ENCODE measurements at places on chromosomes 6 and 20.
A peak's percentile ranks its signal among the peaks of the same experiment; 100 is the strongest.

GRCh38 chr20:60035-60918 is 27.2 kb upstream of the DEFB125 start:
- DNase-seq, result no peak

DNA sequence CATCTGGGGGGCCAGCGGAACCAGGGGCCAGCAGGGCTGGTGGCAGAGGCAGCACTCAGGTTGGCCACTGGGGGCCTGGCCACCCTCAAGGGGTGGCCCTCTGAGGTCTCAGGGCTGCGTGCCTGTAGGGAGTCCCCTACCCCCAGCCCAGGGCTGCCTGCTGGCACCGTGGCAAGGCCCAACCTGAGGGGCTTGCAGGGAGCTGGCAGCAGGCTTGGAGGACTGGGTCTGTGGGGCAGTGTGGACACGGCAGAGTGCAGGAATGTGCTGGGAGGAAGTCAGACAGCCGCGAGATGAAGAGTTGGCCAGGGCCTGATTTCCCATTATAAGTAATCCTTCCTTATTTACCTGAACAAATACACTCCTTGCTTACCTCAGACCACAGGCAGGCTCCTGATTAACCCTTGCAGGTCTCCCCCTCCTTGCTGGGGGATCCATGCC is at the start of gene SPDEF:
Gene SPDEF, minus strand, starts transcription at position 299 of the 441 bp plus-strand sequence. CDS start 11,874 bp downstream, outside the sequence.
- DNase-seq, result no peak

- no peak for DNase-seq
Observed at GRCh38 chr6:116463301-116463700, 2.1 kb downstream of the CALHM6 start.

DNA sequence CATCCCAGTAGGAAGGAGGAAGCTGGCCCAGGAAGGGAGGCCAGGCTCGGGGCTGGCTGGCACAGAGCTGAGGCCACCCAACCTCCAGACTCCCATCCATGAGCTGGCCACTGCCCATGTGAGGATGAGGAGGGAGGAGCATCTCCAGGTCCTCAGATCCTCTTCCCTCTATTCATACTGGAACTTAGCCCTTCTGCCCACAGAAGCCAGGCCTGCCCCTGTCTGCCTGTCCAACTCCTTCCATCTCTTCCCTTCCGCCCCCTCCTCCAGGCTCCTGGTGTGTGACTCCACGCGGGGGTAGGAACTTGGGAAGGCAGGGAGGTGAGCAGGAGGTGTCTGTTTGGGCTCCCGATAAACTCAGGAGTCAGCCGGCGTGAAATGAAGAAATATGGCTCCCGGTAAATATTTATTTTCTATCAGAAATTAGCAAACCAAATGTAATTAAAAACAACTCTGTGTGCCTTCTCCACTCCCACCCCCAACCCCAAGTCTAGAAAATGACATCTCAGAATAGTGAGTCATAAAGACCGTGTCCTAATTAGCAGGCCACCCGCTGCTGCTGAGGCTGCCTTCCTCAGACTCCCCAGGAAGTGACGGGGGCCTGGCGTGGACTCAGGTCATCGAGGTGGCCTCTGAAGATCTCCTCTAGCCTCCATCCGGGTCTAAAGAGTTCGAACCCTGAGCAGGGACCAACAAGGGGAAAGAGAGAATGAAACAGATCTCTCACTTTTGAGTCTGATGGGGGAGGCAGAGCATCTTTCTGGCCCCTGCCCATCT is 81.9 kb downstream of the MDGA1 start:
- peak; percentile 20 for DNase-seq

DNA sequence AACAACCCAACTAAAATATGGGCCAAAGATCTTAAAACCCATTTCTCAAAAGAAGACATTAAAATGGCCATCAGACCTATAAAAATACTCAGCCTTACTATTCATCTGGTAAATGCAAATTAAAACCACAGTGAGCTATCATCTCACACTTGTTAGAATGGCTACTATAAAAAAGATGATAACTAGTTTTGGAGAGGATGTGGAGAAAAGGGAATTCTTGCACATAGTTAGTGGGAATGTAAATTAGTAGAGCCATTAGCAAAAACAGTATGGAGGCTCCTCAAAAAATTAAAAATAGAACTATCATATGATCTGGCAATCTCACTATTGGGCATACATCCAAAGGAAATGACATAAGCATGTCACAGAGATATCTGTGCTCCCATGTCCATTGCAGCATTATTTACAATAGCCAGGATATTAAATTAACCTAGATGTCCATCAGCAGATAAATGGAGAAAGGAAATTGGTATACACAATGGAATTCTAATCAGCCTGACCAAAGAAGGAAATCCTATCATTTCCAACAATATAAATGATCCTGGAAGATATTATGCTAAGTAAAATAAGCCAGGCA is 2.9 kb downstream of the SIRPB1 start:
- no peak for DNase-seq

DNA sequence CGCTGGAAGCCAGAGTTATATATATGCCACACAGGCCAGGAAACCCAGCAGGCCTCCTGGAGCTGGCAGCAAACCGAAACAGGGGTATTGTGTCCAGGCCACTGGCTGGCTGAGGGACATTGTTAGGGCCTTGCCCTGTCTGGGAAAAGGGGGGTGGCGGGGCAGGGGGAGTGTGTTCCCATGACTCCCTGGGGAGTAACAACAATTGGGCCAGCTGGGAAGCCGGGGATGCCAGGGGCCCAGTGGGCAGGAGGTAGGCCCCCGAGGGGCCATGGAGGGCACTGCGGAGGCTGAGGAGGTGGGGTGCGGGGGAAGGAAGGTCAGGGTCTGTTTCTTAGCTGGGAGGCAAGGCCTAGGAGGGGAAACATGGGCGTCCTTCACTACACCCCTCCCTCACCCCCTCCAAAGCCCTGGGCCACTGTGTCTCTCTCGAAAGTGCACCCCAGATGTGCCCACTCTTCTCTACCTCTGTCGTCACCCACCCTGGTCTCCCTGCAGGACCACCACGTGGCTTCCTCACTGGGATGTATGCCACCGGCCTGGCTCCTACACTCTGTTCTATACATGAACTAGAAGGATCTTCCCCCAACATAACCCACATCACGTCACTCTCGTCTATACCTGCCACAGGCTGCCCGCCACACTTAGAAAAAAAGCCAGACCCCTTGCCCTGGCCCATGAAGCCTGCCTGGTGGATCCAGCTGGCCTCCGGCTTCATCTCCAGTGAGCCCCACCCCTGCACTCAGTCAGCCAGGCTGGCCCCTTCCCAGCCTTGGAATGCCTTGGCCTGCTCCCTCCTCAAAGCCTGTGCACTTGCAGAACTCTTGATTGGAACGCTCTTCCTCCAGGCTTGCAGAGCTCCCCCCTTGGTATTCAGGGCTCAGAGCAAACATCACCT is 7.8 kb upstream of the E2F1 start:
- DNase-seq, result no peak

GRCh38 chr6:21556511-21556910 is 37.0 kb upstream of the SOX4 start:
- DNase-seq, result no peak

GRCh38 chr6:87494761-87495422 is 22.1 kb downstream of the SLC35A1 start:
- no peak for DNase-seq

- DNase-seq, result no peak
Observed at GRCh38 chr6:109048670-109049415, 45.8 kb downstream of the SESN1 start.

DNA sequence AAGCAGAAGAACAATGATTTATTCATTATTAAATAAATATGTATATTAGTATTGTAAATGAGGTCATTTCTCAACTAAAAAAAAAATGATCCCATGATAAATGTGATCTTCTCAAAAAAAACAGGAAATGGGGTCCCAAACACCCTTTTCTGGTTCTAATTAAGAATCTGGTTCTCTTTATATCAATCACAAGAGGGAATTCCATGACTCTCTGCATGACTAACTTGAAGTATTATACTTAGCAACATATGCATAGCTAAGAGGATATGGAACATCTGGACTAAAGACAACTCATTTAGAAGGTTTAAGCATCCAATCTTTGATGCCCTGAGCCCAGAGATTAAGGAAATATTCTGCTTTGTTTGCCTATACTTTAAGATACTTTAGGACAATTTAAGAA is 89.7 kb upstream of the EMILIN3 start:
- DNase-seq, result no peak

- DNase-seq, result no peak
Observed at GRCh38 chr6:31966997-31967925, 4.7 kb downstream of the DXO start.

DNA sequence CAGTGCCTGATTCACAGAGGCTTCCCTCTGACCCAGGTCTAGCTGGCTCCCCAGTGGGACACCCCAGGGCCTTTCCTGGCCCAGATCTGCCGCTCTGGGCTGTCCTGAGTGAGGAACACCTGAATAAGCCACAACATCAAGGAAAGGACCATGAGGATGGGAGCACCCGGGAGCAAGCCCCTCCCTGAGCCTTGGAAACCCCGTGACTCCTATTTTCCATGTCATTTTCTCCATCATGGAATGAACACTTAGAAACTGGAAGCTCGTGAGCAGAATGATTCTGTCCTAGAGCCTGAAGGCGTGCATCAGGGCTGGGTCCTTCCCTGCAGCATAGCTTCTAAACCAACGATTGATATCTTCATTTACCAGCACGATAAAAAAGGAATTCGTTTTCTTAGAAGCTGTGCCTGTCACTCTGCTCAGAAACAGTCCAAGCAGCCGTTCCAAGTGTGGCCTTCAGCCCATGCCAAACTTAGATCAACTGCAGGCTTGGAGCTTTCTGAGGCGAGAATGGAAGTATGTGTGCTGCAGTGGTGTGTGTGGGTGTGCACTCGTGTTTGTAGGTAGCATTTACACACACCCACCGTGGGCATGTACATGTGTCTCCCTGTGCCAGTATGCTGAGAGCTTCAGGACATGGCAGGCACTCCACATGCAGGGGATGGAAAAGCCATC is 83.2 kb upstream of the FOXC1 start:
- DNase-seq, result no peak

DNA sequence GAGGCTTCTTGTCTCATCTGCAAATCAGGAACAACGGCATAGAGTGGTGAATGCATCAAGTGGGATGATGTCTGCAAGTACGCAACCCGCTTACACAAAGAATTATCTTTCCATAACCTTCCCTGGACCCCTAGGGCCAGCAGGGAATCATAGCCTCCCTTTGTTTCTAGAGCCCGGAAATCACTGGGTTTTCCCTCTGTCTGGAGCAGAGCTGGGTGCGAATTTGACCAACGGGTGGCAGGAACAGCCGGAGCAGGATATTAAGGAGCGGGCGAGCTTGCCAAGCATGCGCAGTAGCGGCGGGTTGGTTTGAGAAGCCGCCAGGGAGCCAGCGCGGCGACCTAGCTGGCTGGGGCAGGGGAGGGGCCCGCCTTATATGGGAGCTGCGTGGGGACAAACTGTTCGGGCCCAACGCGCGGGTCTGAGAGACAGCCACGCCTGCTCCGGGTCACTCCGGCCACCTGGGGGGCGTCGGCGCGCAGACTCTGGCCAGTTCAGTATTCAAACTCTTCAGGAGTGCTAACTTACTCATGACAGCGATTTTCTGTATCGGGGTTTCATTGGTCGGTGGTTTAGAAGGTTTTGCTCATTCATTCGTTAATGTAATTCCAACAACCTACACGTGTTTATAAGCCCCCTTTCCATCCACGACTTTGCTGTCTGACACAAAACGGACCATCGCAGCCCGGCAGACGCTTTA is 1.6 kb upstream of the KIF16B start:
- DNase-seq, result peak; percentile 77

DNA sequence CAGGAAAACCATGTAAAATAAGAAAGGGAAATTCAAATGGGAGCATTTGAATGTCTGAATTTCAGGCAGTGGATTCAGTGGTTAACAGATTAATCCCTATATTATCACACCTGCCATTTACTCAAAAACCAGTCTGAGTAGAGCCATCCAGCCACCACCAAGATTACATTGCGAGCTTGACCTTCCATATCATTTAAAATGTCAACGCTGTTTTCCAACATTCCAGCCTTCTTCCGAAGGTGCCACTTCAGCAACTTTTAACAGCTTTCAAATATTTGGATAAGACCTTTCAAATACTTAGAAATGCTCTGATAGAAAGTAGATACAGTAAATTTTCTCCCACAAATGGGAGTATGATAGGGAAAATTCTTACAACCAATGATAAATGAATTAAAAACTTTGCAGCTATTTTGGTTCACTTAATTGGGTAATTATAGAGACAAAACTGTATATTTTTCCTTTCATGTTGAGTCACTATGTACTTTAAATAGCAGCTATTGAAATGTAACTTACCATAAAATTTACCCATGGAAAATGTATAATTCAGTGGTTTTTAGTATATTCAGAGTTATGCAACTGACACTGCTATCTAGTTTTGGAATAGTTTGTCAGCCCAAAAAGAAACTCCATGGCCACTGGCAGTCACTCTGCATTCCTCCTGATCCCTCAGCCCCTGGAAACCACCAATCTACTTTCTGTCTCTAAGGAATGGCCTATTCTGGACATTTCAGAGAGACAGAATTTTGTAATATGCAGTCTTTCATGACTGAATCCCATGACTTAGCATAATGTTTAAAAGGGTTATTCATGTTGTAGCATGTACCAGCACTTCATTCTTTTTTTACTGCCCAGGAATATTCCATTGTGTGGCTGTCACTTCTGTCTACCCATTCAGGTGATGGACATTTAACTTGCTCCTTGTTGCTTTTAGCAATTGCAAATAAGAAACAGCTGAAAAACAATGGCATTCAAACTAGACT is 21.5 kb downstream of the EZR start:
- peak; percentile 76 for DNase-seq

DNA sequence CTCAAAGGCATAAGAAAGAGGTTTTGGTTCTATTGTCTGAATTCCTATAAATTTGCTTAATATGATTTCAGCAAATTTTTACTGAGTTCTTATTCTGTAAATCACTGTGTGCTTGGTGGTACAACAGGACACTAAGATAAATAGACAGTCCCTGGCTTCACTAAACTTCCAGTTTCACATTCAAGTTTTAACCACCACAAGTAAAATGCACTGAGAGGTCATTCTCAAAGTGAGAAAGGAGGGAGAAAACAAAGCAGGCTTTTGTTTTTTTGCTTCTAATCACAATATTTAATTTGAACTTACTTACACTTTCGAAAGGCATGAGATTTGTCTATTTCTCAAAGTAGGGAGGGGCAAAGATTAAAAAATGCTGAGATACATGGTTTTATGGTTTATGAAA is 445.7 kb downstream of the CDC5L start:
- no peak for DNase-seq

DNA sequence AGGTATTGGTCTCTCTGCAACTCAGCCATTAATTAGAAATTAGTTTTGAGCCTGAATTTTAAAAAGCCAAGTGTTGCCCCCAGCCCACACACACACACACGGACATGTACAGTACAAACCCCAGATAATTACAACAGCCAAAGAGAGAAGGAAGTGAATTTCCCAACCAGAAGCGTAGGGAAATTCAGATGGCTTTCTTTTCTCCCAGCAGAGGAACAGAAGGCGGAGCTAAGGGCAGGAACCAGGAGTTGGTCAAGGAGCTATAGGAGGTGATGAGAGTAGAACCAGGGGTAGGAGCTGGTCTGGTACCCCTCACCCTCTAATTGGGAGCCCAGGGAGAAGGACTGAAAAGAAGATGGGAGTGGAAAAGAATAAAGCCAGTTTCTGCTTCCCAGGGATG is 3.9 kb upstream of the ZBTB9 start:
- DNase-seq, result peak; percentile 20

GRCh38 chr6:93300661-93301060 is 118.7 kb downstream of the EPHA7 start:
- DNase-seq, result no peak
